Upper lobe of right lung (tissue), 1 donor: ENCODE measurements at places on chromosomes 12 and 14. TPM values are rescaled to one million over a fixed set of nuclear protein-coding genes. Genes with fewer than 3 reads are reported as not detected.

DNA sequence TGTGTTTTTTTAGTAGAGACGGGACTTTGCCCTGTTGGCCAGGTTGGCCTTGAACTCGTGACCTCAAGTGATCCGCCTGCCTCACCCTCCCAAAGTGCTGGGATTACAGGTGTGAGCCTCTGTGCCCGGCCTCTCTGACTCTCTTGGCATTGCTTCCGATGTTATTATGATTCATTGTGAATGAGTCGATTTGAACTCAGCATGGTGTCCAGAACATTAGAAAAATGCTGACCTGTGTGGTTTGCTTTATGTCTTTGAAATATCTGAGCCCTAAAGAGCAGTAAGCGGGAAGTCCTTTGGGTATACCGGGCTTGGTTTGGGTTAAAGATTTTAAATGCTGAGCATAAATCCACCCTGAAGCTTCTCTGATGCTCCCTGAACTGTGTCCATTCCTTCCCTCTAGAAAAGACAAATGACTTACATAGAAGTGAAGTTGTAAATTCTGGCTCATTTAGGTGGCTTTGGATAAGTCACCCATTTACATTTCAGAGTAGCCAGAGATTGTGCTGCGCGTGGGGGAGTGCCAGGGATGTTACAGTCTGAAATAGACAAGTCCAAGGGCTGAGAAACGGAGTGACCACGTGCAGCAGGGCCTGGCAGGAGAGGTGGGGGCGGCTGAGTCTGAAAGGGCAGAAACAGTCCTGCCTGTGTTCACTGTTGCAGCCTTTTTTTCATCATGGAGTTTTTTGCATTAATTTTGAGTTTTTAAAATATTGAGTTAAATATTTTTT lies 39.6 kb downstream of the SLC15A4 start:
- no peaks in the 10 kb centered on the region for H3K4me1 ChIP-seq
- no peak overlapping the region for H3K27ac ChIP-seq
- H3K36me3 ChIP-seq, result no peaks in the 10 kb centered on the region
- no peak overlapping the region for H3K4me3 ChIP-seq
- H3K27me3 ChIP-seq, result no peaks in the 10 kb centered on the region
- DNase-seq, result peak; percentile 45

DNA sequence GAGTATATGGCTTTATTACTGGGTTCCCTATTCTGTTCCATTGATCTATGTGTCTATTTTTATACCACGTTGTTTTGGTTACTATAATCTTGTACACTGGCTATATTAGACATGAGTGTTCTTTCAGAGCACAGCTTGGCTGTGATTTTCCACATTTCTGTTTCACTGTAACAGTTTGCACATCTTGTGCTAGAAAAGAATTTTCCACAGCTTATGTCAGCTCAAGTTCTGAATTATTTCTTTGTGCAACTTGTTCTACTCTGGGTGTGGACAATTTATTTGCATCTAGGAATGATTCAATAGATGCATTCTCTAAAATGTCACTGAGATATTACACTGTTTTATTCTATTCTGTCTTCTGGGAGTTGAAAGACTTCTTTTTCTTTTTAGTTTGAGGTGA lies 28.4 kb upstream of the OR5AU1 start:
- no peaks in the 10 kb centered on the region for H3K36me3 ChIP-seq
- DNase-seq, result no peak
- no peak overlapping the region for H3K4me3 ChIP-seq
- H3K27me3 ChIP-seq, result no peaks in the 10 kb centered on the region
- H3K27ac ChIP-seq, result no peak overlapping the region
- H3K4me1 ChIP-seq, result no peaks in the 10 kb centered on the region

Gene ZNF385A
- total RNA-seq, result 26.6 TPM

Gene NTN4
- total RNA-seq, result 136 TPM

Gene CD163L1
- total RNA-seq, result 6.1 TPM

- H3K27ac ChIP-seq, result peak within 1 kb of the TSS; percentile 100
- H3K36me3 ChIP-seq, result peaks cover 32% of the 10 kb centered on the region
- H3K27me3 ChIP-seq, result no peaks in the 10 kb centered on the region
- peak within 1 kb of the TSS; percentile 88 for H3K4me3 ChIP-seq
- peak; percentile 93 for DNase-seq
These were observed at the start of gene UBC for GRCh38 chr12:124914392-124915238. Gene UBC (minus strand): TSS chr12:124914650. CDS start chr12:124913771, 879 bp downstream.

Gene TAS2R13
- total RNA-seq, result 1.3 TPM

- no peaks in the 10 kb centered on the region for H3K36me3 ChIP-seq
- H3K27me3 ChIP-seq, result no peaks in the 10 kb centered on the region
- peaks cover 17% of the 10 kb centered on the region for H3K4me1 ChIP-seq
These were observed 440.3 kb upstream of the RGS6 start for GRCh38 chr14:71491931-71492330.
